GM06990 (cell line): ENCODE measurements at places on chromosomes 4 and X.

- no peak for DNase-seq
These were observed 53.8 kb downstream of the ARHGAP6 start for GRCh38 chrX:11611965-11612364.

DNA sequence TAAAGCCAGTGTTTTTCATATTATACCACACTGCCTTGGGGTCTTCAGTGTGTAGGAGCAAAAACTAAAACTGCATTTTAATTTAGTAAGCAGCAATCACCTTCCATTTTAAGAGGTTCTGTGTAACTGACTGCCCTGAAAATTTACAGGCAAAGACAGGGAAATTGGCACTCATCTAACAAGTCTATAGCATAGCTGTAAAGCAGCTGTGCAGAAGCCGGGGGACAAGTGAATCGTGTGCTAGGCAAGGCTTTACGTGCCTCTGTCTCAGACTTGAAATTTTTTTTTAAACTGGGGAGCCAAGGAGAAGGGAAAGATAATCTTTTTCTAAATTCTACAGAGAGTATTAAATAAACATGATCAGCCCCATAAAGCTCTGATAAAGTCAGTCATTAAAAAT lies 39.7 kb downstream of the TSPAN5 start:
- no peak for DNase-seq

DNA sequence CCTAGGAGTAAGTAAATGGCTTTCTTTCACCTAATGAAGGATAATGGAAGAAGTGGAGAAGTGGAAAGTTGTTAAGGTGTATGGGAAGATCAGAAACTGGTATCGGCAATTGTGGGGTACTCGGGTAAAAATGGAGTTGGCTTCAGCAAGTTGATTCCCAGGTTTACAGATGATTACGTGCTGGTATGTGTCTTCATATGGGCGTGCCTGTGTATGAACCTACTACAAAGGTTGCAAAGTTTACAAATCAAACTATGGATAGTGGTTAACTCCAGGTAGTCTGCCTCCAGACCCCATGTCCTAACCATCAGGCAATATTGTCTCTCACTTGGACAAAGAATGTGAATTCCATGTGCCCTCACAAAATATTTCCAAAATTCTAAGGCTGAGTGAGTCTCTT lies 773 bp downstream of the TLR3 start:
- no peak for DNase-seq

- no peak for DNase-seq
These were observed 139.8 kb downstream of the CLCN4 start for GRCh38 chrX:10296576-10296975.

DNA sequence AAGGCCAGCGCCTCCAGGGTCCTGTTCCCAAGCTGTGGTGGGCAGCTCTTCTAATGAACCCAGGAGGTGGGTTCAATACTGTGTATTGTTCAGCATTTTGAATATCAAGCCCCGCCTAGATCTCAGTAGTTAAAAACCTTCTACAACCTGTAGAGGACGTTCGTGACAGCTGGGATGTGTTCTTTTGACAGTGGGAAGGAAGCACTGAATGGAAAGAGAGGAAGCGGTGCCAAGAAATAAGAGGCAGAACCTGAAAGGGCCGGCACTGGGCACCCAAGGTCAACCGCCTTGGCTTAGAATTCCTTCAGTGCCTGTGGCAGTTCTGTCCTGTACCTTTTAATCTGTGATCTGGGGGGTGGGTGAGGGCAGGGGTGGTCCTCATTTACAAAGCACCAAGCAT lies 73.1 kb downstream of the CC2D2A start:
- no peak for DNase-seq

DNA sequence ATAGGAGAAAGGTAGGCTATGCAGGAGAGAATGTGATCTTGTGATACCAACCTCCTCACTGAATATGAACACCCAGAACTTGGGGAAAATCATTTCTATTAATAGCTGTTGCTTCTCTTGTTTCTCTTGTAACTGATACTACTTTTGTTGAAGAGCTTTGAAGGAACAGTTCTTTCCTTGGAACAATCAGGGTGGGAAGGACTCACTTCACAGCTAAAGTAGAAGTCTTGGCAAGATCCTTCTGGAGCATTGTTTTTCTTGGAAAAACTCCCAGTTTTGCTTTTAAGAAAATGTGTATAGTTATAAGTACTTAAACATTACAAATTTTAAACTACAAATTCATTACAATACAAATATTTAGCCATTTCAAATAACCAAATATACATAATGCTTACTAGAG lies 19.1 kb upstream of the XK start:
- DNase-seq, result no peak

- no peak for DNase-seq
These were observed 62.0 kb upstream of the CLNK start for GRCh38 chr4:10746371-10747171.

DNA sequence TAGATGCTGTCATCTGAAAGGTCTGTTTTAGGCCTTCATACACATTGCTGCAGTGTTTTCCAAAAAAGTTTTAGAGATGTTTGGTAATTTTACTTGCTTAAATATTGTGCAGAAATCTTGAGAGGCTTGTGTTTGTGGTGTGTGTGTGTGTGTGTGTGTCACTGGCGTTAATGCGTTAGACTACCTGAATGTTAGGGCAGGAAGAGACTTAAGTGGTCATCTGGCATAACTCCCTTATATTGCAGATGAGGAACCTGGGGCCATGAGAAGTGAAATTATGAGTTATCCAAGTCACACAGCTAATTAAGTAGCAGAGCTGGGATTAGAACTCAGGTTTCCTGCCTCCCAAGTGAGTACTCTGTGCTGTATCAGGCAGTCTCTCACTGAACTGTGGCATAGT lies 1.4 kb downstream of the LSM6 start:
- DNase-seq, result no peak

DNA sequence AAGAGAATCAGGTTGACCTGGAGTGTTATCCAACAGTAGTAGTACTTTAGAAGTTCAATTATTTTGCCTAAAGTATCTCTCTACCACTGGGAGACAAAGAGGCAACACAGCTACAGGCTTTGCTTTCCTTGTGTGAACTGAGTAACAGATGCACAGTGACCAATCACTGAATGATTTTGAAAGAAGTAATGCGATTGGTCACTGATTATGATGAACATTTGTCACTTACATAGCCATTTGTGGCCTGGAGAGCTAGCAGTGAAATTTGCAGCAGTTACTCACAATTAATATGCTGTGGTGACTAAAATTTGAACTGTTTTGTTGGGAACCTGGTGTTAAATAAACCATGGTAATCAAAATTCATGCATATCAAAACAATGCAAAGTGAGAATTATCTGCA lies 508.7 kb upstream of the DIPK2B start:
- DNase-seq, result no peak

DNA sequence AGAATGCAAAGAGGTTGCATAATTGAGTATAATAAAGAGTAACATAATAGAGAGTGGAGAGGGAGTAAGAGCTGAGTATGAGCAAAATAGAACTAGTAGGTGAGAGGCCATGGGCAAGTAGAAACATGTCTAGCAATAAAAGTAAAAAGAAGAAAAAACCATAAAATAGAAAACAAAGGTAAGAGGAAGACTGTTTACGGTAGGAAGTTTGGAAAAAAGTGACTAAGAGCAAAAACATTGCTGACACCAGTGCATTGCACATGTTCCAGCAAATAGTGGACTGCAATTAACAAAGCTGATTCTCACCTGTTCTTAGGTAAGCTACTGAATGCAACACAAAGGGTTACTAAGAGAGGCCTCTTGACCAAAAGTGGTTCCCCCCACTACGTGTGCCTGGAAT lies 202.9 kb downstream of the TEX13A start:
- DNase-seq, result no peak

DNA sequence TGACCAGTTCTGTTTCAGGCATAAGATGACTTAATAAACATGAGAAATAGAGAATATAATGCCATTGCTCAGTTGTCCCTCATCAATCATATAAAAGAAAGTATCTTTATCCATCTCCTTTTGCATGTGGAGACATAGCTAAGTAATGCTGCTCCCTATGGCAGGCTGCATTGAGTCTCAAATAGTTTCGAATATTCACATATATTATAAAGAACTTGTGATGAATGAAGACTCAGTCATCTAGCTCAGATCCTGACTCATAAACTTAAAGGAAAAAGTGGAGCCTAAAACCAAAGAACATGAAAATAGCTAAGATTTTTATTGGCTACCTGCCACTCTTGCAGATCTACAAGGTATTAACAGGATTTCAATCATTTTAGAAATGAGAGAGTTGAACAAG lies 11.7 kb upstream of the TLL1 start:
- no peak for DNase-seq

DNA sequence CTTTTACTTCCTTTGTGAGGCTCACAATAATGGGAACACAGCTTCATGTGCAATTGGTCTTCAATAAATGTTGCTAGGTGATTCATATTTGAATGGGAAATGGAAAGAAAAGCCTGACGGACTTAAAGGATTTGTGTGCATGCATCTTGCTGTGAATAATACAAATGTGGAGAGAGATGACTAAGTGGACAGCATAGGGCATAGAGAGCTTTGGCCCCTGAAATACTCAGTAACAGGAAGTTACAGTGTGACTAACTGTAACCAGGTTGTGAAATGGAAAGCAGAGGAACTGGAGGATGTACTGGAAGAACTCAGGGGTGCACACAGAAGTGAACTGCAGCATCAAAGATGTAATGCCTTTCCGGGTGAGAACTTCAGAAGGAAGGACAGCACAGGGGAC lies 206.7 kb downstream of the MGST2 start:
- no peak for DNase-seq

GRCh38 chrX:95218976-95219375 lies 1465.7 kb upstream of the DIAPH2 start:
- DNase-seq, result no peak

DNA sequence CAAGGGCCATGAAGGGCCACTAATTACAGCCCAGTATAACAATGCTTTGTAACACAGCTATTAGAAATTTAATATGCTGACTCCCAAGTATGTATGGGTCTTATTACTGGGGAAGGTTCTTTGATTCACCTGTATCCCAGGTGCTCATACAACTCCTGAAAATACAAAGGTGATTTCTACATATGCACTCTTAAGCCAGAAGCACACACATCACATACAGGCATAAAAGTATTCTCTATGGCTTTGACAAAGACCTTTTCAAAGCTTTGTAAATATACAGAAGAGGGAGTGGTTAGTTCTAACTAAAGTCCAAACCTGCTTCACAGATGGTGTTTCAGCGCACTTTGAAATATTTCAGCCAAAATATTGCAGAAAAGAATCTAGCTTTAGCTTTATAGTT lies 191.5 kb downstream of the SNCA start:
- DNase-seq, result no peak

DNA sequence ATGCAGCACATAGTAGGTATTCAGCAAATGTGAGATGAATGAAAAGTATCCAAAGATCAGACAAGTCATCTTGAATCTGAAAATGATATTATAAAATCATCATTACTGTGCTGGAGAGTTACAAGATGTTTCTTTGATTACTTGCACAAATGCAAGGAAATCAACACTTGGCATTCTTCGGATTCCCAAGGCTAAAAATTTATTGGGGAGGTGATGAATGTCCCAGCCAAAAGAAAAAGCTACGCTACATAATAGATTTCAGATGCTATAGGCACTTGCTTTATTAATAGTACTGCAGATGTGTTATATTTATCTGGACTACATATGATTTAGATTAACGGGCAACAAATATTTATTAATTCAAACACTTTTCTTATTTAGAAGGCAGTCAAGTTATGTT lies 286.7 kb upstream of the TENM3 start:
- DNase-seq, result no peak

DNA sequence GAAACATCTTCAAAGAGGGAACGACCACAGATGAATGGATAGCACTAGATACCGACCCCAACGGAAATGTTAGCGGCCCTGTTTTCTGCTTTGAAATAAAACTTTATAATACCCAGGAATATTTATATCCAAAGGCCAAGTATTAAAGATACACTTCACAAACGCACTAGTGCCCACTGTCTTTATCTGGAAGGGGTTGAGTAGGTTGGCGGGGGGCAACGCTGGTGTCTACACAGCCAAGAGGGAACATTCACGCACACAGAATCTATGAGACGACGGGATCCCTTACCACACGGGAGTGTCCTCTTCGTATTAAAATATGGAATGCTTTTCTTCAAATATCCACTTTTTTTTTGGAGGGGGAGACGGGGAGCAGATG lies 3.3 kb downstream of the HAND2 start:
- no peak for DNase-seq

DNA sequence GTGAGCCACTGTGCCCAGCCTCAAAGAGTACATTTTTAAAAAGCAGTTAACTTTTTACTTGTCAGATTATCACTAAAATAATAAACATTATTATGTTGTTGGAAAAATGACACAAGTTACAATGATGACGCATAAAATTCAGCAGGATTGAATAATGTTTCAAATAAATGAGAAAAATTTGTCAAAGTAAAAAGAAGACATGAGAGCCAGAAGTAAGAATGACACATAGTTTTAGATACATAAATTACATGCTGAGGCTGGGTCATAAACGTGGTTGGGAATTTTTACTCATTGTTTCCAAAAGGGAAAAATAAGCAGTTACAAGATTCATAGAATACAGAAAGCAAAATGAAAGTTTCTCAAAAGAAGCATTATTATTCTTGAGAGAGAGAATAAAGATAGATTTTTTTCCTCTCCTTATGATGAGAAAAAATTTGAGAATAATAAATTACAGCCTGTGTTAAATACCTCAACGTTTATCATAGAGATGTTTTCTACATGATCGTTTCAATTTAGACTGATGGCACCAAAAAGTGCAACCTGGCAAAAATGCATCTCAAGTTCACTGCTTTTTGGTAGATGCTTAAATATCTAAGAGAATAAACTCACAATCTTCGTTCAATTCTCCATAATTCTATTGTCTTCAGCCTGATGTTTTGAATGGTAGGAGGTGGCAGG lies 40.4 kb downstream of the GUCY1B1 start:
- DNase-seq, result no peak

DNA sequence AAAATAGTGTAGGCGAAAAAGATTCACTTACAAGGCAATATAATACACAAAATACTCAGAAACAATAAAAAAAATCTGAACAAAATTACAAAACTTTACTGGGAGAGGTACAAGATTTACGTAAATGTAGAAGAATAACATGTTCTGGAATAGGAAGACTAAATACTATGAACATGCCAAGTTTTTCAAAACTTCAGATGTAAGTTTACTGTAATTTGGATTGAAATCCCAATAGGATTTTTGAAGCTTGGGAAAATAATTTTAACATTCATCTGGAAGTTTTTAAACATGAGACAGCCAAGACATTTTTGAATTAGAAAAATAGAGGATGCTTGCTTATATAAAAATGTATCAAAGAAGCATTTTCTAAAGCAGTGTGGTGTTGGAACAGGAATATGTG lies 30.5 kb upstream of the CT83 start:
- DNase-seq, result no peak

DNA sequence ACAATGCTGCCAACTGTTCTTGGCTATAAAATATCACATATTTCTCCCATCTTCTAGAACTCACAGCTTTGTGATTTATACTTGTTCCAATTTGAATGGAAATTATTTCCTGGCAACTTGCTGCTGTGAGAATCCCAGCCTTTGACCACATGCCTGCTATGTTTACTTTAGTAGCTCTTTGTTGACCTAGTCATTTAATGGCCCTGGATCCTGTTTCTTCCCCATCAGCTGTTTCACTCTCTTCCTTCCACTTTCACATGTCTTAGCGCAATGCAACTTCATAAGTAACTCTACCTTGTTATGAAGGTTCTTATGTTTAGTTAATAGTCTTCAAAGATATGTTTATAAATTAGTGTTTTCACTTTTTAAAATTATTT lies 1973.6 kb upstream of the AGA start:
- DNase-seq, result no peak

- no peak for DNase-seq
These were observed 3.6 kb downstream of the CCNQ start for GRCh38 chrX:153595387-153595786.
